Osteoblast (primary cell): ENCODE measurements at places on chromosomes 3 and 15. TPM values are rescaled to one million over a fixed set of nuclear protein-coding genes. Genes with fewer than 3 reads are reported as not detected.

GRCh38 chr15:40856746-40857145, 12.9 kb downstream of the SPINT1 start:
- no peaks in the 10 kb centered on the region for H3K4me1 ChIP-seq
- no peak overlapping the region for H3K27ac ChIP-seq
- no peaks in the 10 kb centered on the region for H3K27me3 ChIP-seq
- DNase-seq, result peak; percentile 64
- H3K4me3 ChIP-seq, result no peak overlapping the region

CDCP1 gene
- total RNA-seq, result 4.4 and 7.6 TPM in 2 replicates

CACNA1D gene
- under 0.01 and 0.29 TPM in 2 replicates for total RNA-seq

DNA sequence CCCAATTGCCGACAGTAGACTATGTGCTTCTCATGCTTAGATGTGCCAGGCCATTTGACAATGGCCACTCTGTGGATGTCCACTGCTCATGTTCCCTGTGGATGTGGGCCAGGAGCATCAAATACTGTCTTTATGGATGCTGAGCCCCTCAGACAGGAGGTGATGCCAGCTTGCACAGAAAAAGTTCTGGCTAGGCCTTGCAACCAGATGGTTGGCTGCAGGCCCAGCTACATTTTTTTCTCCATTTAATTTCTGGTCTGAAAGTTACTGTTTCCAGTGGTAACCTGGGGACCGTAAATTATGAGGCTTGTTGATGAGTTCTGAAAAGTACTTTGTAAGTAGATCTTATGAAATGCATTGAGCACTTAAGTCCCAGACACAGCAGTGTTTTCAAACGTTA, 228.5 kb downstream of the CHL1 start:
- no peaks in the 10 kb centered on the region for H3K36me3 ChIP-seq
- no peak overlapping the region for H3K27ac ChIP-seq
- no peaks in the 10 kb centered on the region for H3K27me3 ChIP-seq

DNA sequence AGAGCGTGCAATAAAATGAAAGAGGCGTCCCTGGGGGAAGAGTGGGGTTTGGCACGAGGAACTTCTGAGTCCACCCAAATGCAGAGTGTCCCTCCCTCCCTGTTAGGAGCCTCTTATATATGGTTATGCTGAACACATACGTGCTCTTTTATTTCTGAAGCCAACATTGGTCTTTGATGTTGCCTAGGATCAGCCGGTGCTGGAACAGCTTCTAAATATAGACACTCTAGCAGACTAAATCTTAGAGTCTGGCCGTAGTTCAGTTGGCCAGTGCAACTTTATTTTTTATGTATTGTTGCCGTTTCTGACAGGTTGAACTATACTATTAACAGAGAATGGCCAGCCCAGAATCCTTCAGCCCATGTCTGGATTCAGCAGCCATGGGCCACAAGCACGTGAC, 128.7 kb downstream of the GHSR start:
- H3K4me3 ChIP-seq, result no peak overlapping the region
- peaks cover 55% of the 10 kb centered on the region for H3K36me3 ChIP-seq
- no peak for DNase-seq

SLC7A14 gene
- 0.29 and 0.36 TPM in 2 replicates for total RNA-seq

CCR5 gene
- not detected in 2 replicates for total RNA-seq

TMC3 gene
- not detected in 2 replicates for total RNA-seq

- no peaks in the 10 kb centered on the region for H3K27me3 ChIP-seq
- H3K4me1 ChIP-seq, result peaks cover 12% of the 10 kb centered on the region
- peak overlapping the region; percentile 71 for H3K27ac ChIP-seq
These were observed 635 bp downstream of the TUBGCP5 start for GRCh38 chr15:23038726-23039142.

DNA sequence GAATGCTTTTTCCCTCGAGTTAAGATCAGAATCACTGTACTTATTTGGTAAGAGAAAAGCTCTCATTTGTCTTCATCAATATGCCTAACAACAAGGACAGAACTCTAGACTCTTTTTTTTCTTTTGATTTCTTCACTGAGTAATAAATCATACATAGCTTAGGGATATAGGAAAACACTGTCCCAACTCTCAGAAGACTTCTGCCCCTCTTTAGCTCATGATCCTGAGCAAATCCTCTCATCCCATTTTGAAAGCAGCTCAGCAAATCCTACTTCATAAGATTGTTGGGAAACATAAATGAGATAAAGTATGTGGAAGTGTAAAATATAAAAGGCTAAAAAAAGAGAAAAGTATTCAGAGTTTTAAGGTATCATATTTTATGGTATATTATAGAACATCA, 141.7 kb downstream of the ATP8B4 start:
- no peaks in the 10 kb centered on the region for H3K36me3 ChIP-seq
- H3K27ac ChIP-seq, result no peak overlapping the region
- H3K4me3 ChIP-seq, result no peak overlapping the region
- no peaks in the 10 kb centered on the region for H3K4me1 ChIP-seq
- no peak for DNase-seq

DNA sequence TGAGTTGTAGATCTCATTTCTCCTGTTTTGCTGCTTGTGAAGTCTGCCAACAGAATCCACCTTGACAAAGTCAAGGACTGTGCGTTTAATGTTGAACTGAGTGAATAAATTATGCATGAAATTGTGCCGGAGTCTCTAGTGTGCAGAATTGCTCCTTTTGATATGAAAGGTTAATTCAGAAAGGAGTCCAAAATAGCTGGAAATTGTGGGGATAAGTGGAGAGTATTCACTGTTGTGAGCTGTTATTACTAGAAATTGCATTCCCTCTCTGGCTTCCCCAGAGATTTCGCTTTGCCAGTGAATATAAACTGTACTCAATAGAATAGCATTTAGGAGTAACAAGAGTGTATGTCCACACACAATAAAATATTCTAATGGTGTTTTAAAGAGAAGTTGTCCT, 43.1 kb downstream of the SAMMSON start:
- no peak overlapping the region for H3K27ac ChIP-seq
- no peak overlapping the region for H3K4me3 ChIP-seq
- H3K36me3 ChIP-seq, result no peaks in the 10 kb centered on the region
- no peaks in the 10 kb centered on the region for H3K27me3 ChIP-seq
- no peaks in the 10 kb centered on the region for H3K4me1 ChIP-seq

- no peaks in the 10 kb centered on the region for H3K4me1 ChIP-seq
- no peaks in the 10 kb centered on the region for H3K36me3 ChIP-seq
- DNase-seq, result no peak
- no peak overlapping the region for H3K4me3 ChIP-seq
- H3K27me3 ChIP-seq, result no peaks in the 10 kb centered on the region
These were observed 120.4 kb downstream of the GABRG3 start for GRCh38 chr15:27091270-27091940.

DNA sequence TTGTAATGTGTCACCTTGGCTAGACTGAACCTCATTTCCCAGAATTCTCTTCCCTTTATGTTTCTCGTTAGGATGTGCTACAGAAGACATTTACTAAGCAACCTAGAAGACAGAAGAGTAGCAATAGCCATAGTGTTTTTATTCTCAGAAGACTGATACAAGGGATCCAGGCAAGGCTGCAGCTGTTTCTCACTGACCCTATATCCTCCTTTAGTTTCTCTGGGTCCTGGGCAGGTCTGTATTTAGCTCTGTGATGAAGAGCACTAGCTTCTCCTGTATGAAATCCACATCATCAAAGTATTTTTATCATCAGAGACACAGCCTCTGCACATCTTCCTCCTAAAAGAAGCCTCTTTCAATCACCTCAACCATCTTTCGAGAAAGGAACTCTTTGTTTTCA, 72.5 kb downstream of the SUMF1 start:
- H3K27ac ChIP-seq, result no peak overlapping the region
- no peaks in the 10 kb centered on the region for H3K36me3 ChIP-seq
- DNase-seq, result no peak
- no peak overlapping the region for H3K4me3 ChIP-seq

SLCO2A1 gene
- under 0.01 and 0.36 TPM in 2 replicates for total RNA-seq

DNA sequence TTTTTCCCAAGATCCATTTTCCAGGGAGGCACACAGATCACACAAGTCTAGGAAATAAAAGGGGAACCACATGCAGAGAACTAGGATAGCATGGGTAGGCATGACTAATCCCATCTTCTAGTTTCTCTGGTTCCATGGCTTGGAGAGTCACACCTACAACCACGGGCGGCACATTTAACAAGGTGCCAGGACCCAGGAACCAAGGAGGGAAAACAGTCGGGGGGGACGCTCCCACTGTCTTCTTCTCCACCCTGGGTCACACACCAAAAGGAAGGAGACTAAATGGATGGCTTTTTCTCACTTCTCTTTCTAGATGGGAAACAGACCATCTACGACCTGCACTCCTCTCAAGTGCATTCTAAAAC, 4.6 kb upstream of the SMCO1 start:
- no peaks in the 10 kb centered on the region for H3K27me3 ChIP-seq
- H3K4me1 ChIP-seq, result no peaks in the 10 kb centered on the region
- no peaks in the 10 kb centered on the region for H3K36me3 ChIP-seq
- H3K4me3 ChIP-seq, result no peak overlapping the region
- no peak for DNase-seq

- H3K27me3 ChIP-seq, result peaks cover 2% of the 10 kb centered on the region
- H3K4me1 ChIP-seq, result no peaks in the 10 kb centered on the region
- H3K27ac ChIP-seq, result no peak overlapping the region
- no peaks in the 10 kb centered on the region for H3K36me3 ChIP-seq
- DNase-seq, result no peak
- H3K4me3 ChIP-seq, result peak overlapping the region; percentile 6
These were observed 73.3 kb upstream of the UBE2E2 start for GRCh38 chr3:23129817-23130216.

GOLGA8Q gene
- 0.36 and 2.4 TPM in 2 replicates for total RNA-seq
